Activated CD4-positive, alpha-beta T cell treated with anti-CD3 and anti-CD28 coated beads, Interleukin-2, amount 50 U/mL, for 48 hours (primary cell): ENCODE measurements at places on chromosomes 5 and 9.
A peak's percentile ranks its signal among the peaks of the same experiment; 100 is the strongest.

- no peak for DNase-seq
Measured at GRCh38 chr9:14139287-14139686, 174.7 kb downstream of the NFIB start.

DNA sequence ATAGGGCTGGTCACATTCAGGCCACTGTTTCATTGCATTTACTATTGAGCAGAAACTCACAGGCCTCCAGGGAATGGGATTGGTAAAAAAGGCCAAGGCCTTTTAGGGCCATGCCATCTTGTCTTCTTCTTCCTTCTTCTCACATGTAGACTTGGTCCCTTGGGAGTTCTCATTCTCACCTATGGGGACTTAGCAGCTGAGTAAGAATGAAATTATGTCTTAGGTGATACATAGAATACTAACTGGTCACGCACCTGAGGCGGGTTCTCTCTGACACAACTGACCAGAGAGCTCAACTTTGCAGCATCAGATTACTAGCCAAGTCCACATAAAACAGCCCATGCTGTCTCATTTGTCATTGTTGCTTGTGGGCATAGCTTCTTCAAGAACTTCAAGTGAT, 641.8 kb downstream of the EFNA5 start:
- DNase-seq, result no peak

DNA sequence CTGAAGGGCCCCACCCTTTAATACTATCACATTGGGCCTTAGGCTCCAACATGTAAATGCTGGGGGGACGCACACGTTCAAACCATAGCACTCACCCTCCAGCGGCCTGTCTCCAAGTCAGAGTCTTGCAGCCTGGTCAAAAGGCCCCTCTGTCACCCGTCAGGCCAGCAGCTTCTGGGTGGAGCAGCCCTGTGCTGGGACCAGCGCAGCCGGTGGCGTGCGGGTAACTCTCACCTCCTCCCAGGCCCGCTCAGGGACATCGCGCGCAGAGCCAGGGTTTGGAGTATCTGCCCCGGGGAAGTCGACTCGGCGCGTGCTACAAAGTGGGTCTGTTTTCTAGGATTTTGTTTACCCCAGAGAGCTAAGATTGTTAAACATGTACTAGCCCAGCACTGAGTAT, 93.0 kb upstream of the COL5A1 start:
- DNase-seq, result no peak

DNA sequence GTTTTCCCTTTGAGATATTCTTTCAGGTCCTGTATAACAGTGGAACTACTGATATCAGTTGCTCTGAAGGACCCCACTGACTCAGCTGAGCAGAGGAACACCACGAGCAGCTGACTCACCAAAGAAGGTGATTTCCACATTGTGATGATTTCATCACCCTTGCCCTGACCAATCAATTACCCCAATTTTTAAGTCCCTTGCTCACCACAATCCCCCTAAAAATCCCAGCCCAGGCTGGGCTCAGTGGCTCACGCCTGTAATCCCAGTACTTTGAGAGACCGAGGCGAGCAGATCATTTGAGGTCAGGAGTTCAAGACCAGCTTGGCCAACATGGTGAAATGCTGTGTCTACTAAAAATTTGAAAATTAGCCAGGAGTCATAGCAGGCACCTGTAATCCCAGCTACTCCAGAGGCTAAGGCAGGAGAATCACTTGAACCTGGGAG, 125.3 kb upstream of the ABCA1 start:
- DNase-seq, result peak; percentile 57

DNA sequence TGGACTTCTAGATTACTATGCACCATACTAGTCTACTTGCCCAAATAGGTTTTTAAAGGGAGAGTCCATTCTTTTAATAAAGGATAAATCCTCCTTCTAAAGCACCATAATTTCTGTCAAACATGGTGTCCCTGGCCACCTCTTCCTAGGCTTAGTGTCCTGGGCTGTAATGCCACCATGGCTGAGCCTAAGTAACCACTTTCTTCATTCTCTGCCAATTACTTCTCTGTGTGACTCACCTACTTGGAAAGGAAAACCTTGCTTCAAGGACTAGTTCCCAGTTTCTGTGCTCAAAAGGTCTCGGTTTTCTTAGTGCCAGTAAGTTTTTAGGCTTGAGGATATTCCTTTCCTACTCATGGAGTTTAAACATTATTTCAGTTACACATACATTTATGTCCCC, 273.4 kb downstream of the DENND1A start:
- DNase-seq, result no peak

DNA sequence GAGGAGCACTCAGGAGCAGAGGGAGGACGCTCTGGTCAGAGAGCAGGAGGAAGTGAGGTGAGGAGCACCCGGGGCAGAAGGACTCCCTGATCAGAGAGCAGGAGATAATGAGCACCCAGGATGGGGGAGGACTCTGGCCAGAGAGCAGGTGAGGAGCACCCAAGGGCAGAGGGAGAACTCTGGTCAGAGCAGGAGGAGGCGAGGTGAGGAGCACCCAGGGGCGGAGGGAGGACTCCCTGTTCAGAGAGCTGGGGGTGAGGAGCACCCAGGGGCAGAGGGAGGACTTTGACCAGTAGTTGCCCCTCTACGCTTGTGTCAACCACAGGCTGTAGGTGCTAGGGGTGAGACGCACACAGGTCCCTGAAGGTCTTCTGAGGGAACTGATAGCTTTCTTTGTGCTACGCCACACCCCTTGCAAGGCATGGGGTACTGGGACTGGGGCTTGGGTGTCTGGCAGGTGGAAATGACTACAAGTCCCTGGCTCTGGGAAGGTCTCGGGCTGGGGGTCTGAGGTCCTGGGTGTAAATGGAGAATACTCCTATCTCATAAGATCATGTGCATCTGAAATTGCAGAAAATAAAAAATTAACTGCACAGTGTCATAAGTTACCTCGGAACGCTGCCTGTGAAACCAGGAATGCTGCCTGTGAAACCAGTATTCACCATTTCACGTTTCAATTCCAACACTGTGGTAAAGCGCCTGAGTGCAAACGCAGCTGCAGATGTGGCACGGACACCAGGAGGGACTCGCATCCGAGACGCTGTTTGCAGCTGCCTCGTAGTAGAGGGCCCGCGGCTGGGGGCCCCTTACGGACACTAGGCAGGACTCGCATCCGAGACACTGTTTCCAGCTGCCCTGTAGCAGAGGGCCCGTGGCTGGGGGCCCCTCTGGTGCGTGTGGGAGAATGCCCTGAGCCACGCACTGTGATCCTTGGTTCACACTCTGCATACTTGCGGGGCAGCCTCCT, 27.0 kb upstream of the SLC6A3 start:
- no peak for DNase-seq

DNA sequence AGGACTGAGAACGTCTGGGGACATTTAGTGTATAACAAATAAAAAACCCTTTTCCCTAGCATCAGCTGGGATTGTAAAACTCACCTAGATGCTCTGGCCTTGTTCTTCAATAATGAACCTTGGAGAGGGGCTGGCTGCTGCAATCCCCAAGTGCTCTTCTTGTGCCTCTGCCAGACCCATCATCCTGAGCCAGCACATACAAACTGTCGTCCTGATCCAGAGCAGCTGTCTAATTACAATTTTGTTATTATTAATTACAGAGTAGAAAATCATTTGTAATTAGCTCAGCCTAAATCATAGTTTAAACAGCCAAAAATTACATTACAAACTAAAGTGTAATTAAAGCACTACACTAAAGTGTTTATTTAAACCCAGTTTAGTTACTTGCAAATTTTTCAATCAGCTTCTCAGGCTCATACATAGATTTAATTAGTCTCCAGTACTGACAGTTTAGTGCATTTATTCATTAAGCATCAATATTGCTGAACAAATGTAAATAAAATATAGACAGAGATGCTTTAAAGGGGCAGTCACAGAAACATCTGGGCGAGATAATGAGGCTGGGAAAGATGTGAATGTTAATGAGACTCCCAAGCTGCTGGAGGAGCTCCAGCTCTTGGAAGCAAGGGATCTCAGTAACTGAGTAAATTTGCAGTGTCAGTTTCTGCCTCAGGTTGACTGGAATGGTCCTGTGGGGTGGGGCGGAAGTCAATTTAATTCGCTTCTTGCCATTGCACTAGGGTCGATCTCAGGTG, 632.3 kb upstream of the TLE4 start:
- no peak for DNase-seq
